B cell (primary cell): ENCODE measurements at places on chromosomes 6 and 20. TPM values are rescaled to one million over a fixed set of nuclear protein-coding genes. Genes with fewer than 3 reads are reported as not detected.

Gene SMPD2
- 35.7 and 36.4 TPM in 2 replicates for total RNA-seq

Gene NKAPL
- total RNA-seq: 0.52 and 0.66 TPM in 2 replicates

Gene TRIM31
- not detected in 2 replicates for total RNA-seq

- H3K4me3 ChIP-seq: no peak overlapping the region
- no peaks in the 10 kb centered on the region for H3K4me1 ChIP-seq
- no peaks in the 10 kb centered on the region for H3K36me3 ChIP-seq
- no peaks in the 10 kb centered on the region for H3K27me3 ChIP-seq
- H3K27ac ChIP-seq: no peak overlapping the region
Measured at GRCh38 chr6:166779381-166779780, 152.3 kb upstream of the RPS6KA2 start.

DNA sequence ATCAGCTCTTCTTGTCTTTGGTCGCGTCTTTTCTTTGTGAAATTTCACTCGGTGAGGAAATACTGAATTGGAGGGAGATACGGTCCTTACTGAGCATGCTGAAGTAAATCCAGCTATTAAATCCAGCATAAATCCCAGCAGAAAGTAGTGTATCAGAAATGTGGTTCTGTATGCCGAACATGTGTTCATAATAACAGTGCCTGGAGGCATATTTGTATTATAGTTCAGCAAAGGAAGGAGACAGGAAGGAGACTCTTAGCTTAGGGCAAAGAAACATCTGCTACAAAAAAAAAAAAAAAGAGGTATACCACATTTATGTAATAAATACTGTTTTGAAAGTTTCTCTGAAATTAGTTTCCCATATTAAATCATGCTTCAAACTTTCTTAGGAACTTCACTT, 211.8 kb downstream of the PLCB4 start:
- no peaks in the 10 kb centered on the region for H3K36me3 ChIP-seq
- H3K4me3 ChIP-seq: no peak overlapping the region
- H3K4me1 ChIP-seq: no peaks in the 10 kb centered on the region
- DNase-seq: no peak

- no peaks in the 10 kb centered on the region for H3K4me1 ChIP-seq
- DNase-seq: no peak
- H3K4me3 ChIP-seq: no peak overlapping the region
Measured at GRCh38 chr6:158109748-158110147, 58.3 kb downstream of the SERAC1 start.

GRCh38 chr6:75084872-75085381, 120.9 kb downstream of the COL12A1 start:
- no peaks in the 10 kb centered on the region for H3K36me3 ChIP-seq
- DNase-seq: no peak
- H3K27ac ChIP-seq: no peak overlapping the region
- H3K4me1 ChIP-seq: no peaks in the 10 kb centered on the region

Gene NELFCD
- total RNA-seq: 107 and 108 TPM in 2 replicates

Gene HCK
- total RNA-seq: 48.1 and 48.6 TPM in 2 replicates

- no peaks in the 10 kb centered on the region for H3K27me3 ChIP-seq
- no peak overlapping the region for H3K27ac ChIP-seq
- no peaks in the 10 kb centered on the region for H3K36me3 ChIP-seq
- DNase-seq: no peak
- H3K4me1 ChIP-seq: no peaks in the 10 kb centered on the region
Measured at GRCh38 chr6:44166591-44167184, 8.1 kb downstream of the CAPN11 start.

Gene MLIP
- not detected in 2 replicates for total RNA-seq

DNA sequence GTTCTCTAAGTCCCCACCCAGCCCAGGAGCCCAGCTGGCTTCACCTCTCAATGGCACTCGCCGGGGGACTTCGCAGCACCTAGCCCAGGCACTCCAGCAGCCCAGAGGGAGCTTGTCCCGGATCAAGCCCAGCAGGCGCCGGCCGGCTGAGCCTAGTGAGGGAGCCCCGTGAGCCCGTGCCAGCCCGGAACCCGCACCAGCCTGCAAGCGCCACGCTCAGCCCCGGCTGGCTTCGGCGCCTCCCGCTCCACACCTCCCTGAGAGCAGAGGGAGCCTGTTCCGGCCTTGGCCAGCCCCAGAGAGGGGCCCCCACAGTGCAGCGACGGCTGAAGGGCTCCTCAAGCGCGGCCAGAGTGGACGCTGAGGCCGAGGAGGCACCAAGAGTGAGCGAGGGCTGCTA, 27.1 kb upstream of the PPP1R14C start:
- no peak overlapping the region for H3K4me3 ChIP-seq
- H3K36me3 ChIP-seq: no peaks in the 10 kb centered on the region
- no peak for DNase-seq
- H3K27ac ChIP-seq: no peak overlapping the region

DNA sequence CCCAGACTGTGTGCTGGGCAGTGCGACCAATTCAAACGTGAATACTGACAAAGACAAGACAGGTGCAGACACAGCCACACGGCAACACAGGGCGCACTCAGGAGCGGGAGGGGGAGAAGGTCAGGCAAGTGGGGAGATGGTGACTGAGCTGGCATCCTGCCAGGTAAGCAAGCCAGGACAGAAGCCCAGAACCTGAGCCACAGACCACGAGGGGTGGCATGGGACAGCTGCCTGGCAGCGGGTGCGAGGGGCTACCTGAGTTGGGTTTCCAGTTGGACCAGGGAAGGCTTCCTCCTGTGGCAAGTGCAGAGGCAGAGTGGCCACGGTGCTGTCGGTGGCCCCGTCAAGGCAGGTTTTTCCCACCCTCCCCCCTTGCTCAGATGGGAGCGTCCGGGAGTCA, 215.2 kb upstream of the ARID1B start:
- H3K4me3 ChIP-seq: no peak overlapping the region
- H3K27me3 ChIP-seq: peaks cover 9% of the 10 kb centered on the region
- DNase-seq: no peak
- H3K4me1 ChIP-seq: peaks cover 7% of the 10 kb centered on the region

DNA sequence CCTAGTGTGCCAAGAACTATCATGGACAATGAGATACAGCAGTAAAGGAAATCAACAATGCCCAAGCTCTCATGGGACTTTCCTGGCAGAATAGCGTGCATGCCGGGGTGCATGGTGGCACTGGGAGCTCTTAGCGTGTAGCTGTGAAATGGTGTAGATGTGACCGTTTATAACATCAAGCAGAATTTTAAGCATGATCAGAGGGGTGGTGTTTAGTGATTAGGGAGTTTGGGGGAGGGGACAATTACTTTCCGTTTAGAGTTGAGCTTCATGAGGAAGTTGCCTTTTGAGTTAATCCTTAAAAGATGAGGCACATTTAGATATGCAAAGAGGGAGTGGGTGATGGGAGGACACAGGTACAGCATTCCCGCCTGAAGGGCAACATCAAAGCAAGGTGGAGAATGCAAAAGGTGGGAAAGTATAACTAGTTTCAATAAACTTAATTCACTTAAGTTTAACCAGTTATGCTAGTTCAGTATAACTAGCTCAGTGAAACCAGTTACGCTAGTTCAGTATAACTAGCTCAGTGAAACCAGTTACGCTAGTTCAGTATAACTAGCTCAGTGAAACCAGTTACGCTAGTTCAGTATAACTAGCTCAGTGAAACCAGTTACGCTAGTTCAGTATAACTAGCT, 661.6 kb downstream of the QKI start:
- no peak for DNase-seq
- H3K36me3 ChIP-seq: no peaks in the 10 kb centered on the region
- no peak overlapping the region for H3K4me3 ChIP-seq
- H3K27me3 ChIP-seq: no peaks in the 10 kb centered on the region
- no peaks in the 10 kb centered on the region for H3K4me1 ChIP-seq
- H3K27ac ChIP-seq: no peak overlapping the region

DNA sequence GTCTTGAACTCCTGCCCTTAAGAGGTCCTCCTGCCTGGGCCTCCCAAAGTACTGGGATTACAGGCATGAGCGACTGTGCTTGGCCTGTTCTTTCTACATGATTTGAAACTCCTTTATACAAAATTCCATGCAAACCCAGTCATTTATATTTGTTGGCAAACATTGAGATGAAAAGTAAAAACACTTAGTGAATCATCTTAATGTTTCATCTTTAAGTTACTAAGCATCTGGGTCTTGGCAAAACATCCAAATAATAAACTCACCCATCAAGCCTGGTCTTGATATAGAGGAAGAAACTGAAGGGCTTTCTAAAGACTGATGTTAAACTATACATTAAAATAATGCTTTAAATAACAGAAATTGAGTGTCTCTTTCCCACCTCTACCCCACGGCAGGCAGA, 95.1 kb downstream of the FUT9 start:
- H3K4me3 ChIP-seq: no peak overlapping the region
- no peaks in the 10 kb centered on the region for H3K36me3 ChIP-seq
- no peak for DNase-seq
- no peaks in the 10 kb centered on the region for H3K4me1 ChIP-seq

- no peak overlapping the region for H3K4me3 ChIP-seq
- no peak overlapping the region for H3K27ac ChIP-seq
- H3K36me3 ChIP-seq: peaks cover 48% of the 10 kb centered on the region
- no peak for DNase-seq
Measured at GRCh38 chr6:44442236-44442635, 54.7 kb downstream of the CDC5L start.

- H3K36me3 ChIP-seq: no peaks in the 10 kb centered on the region
- no peak for DNase-seq
- no peaks in the 10 kb centered on the region for H3K4me1 ChIP-seq
- no peaks in the 10 kb centered on the region for H3K27me3 ChIP-seq
- H3K27ac ChIP-seq: no peak overlapping the region
Measured at GRCh38 chr6:14885498-14885897, 360.4 kb upstream of the JARID2 start.

Gene ARMH2
- 5.0 and 6.4 TPM in 2 replicates for total RNA-seq
